ENCODE measurements at places on chromosomes 1 and 21. TPM values are rescaled to one million over a fixed set of nuclear protein-coding genes. Genes with fewer than 3 reads are reported as not detected.
A peak's percentile ranks its signal among the peaks of the same experiment; 100 is the strongest.

DNA sequence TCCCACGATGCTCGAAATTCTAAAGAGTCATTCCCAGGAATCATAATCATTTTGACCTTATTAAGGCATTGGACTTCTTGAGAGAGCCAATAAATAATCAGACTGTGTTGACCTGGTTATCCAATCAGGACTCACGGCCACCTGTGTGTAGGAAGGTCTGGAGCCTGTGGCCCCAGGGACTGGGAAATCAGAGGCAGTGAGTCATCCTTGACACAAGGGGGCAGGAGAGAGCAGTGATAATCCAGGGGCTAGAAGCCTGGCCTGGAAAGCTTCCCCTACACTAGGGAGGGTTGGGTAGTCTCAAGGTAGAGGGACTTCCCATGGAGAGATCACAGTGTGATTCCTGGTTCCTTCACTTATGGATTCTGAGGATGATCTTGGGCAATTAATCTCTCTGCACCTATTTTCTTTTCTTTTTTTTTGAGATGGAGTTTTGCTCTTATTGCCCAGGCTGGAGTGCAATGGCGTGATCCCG lies 4.7 kb downstream of the MR1 start:
- DNase-seq = no peak

The MAP3K21 gene
- polyA plus RNA-seq = 33.0 TPM

DNA sequence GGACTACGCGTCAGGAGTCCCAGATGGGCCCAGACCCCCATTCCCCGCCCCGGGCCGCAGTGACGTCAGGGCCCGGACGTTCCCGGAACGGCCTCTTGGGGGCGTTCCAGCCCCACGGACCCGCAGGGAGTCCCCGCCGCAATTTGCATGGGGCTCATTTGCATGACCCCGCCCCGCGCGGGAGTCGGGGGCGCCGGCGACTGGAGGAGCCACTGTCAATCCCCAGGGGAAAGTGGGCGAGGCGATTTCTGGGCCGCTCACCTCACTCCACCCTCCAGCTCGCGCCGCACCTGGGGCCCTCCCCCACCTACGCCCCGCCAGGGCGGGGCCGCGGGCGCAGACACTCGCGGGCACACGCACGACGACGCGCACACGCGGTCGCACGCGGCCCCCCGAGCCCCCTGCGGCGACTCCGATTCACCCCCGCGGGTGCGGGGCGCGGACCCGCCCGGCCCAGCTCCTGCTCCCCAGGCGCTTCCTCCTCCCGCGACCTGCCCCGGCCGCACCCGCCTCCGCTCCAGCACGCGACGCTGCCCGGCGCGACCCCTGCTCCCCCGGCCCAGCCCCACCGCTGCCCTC lies 13.2 kb downstream of the AGRN start:
- DNase-seq = peak; percentile 78

The AIM2 gene
- not detected for polyA plus RNA-seq

The BLACAT1 gene
- 3.1 TPM for polyA plus RNA-seq

GRCh38 chr1:87505391-87505983 lies 176.8 kb downstream of the LMO4 start:
- DNase-seq = no peak

The CTH gene
- 11.8 TPM for polyA plus RNA-seq

DNA sequence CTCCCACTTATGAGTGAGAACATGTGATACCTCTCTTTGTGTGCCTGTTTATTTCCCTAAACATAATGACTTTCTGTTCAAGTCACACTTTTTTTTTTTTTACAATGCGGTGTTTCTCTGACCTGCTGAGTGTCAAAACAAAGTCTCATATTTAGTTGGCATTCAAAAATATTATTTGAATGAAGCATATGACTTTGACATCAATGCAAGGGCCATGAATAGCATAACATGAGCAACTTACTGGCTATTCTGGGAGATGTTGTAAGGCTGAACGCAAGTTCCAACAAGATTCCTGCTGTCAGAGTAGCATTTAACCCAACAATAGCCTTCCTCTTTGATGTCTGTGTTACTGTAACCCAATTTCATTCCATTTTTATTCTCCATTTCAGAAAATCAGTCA lies 2.0 kb upstream of the KRTAP19-1 start:
- DNase-seq = no peak

The LCE2B gene
- not detected for polyA plus RNA-seq

- no peak for DNase-seq
Measured at GRCh38 chr1:44275991-44276405, 62.7 kb downstream of the DMAP1 start.

DNA sequence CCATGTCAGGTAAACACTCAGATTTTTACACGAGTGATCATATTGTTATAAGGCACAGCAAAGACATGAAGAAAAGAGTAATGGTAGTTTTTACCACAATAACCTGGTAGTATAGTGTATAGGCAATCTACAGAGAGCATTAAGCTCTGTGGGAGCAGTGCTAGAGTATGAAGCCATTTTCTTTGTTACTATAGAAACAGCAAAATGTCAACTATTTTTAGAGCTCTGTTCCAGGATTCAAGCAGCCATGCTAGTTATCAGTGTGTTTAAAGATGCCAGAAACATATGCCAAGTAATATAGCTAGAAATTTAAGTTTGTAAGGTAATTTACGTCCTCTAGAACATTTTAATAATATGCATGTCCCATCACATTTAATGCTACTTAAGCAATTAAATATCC lies 77.6 kb upstream of the RGS18 start:
- DNase-seq = no peak

The GUCA2A gene
- not detected for polyA plus RNA-seq

DNA sequence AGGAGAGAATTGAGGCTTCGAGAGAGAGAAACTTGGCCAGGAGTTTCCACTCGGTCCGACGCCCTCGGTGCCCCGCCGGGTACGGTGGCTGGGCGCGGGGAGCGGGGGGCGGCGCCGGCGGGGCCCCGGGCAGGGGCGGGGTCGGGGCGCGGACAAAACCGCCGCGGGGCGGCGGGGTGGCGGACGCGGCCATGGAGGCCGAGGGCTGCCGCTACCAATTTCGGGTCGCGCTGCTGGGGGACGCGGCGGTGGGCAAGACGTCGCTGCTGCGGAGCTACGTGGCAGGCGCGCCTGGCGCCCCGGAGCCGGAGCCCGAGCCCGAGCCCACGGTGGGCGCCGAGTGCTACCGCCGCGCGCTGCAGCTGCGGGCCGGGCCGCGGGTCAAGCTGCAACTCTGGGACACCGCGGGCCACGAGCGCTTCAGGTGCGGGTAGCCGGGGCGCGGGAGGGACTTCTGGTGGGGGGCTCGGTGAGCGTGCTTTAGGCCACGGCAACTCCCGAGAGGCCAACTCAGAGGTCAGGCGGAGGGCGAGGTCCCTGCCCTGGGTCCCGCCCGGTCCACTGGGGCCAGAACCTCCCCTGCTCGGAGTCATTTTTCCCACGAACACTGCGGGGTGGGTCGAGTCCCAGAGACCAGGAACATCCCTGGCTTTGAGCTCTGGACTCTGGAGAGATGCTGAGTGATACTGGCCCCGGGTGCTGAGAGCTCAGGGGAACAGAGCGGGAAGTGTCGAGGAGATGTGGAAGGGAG lies 431 bp downstream of the RAB42 start:
- no peak for DNase-seq

The TMEM59 gene
- 331 TPM for polyA plus RNA-seq

DNA sequence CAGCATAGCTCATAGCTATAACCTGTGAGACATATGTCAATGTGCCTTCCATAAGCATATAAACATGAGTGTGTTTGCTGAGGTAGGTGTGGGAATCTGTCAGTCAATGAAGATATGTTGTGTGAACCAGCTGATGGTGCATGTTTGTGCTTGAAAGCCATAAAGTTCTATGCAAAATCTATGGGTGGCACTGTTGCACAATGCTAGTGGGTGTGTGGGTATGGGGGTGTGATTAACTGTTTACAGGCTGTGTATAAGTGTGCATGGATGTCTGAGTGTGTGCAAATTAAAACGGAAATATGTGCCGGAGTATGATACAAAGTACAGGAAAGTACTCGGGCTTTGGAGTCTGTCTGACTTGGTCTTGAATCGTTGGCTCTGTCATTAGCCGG lies 1.0 kb upstream of the ATP2B4 start:
- DNase-seq = no peak

DNA sequence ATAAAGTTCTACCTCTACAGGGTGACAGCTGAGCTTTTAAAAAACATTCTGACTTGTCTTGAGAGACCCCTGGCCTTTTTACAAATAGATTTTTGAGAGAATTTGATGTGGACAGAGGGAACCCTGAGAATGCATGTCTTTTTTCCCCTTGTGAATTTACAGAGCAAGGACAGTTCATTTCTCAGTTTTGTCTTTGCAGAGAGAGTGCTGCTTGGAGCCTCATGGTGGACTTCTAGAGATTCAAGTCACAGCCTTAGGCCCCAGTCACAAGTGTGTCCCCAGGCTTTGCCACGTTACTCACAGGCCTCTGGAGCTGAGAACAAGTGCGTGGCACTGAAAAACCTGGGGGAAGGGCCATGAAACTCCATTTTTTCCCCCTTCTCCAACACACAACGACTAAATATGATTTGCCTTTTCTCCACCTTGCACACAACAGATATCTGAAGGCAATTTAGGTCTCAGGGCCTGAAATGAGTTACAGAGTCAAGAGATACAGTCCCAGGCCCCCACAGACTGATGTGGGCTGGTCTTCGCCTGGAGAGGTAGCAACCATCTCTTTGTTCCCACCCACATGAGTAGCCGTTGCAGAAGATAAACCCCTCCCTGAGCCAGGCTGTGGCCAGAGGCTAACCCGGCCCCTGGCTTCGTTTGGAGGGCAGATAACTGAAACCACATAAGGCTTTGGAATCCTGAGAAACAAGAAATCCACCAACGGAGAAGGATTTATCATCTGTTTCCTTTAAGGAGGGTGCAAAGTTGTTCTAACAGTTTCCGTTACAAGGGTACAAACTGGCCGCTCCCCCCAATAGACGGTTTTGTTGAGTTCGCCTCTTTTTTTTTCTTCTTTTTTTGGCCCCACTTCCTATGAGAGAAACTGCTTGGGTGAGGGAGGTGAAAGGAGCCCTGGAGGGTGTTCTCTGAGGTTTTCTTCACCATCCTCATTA lies 1.0 kb upstream of the PIGV start:
- no peak for DNase-seq

DNA sequence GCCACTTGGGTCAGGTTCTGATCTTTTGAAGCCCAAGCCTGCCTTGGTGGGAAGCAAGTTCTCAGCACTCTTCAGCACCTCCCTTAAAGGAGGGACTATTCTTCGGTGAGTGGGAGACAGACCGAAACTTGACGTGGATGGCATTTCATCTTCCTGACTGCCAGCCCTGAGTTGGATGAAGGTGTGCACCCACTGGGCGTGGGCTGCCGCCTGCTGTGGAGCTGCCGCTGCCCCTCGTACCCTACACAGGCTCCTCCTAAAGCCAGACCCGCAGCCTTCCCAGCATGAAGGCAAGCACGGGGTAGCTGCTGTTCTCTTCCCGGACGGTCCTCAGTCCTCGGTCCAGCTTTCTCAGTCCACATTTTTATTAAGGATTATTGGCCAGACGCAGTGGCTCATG lies 84.2 kb downstream of the SLC66A1 start:
- DNase-seq = no peak

DNA sequence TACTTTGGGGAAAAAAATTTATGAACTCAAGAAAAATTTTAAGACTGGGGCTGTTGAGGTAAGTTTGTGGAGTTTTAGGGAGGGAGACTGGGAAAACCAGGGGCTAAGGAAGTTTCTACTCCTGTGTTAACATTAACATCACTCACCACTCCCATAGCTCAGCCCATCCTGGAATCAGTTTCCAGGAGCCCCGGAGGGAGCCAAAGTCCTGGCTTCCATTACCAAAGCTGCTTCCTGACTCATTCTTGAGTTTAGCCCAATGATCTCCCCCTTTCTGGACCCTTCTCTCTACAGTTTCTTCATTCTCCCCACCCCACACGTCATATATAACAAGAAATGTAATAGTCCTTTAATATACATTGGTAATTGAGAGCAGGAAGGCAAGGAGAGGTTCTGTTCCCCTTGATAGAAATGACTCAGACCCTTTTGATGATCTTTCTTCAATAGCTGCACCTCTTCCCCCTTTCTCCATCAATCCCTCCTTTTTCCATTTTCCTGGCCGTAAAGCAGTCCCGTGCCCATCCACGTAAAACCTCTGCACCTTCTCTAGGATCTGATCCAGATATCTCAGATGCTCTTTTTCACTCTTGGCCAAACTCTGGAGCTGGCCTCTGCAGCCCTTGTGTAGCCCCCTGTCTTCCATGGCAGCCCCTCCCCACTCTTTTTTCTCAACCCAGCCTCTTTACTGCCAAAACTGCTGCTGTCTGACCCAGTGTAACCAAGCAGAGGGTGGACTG lies 4.6 kb upstream of the PIAS3 start:
- no peak for DNase-seq

DNA sequence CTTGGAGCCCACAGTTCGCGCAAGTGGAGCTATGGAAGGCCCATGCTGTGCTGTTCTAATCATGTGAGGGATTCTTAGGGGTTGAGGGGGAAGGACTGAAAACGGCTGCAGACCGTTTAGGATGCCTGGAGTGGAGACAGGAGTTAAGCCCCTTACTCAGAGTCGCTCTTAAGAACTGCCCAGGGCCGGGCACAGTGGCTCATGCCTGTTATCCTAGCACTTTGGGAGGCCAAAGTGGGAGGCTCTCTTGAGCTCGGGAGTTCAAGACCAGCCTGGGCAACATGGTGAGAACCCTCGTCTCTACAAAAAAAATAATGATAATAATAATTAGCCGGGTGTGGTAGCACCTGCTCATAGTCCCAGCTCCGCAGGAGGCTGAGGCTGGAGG lies 1.1 kb downstream of the ZNF672 start:
- DNase-seq = no peak

DNA sequence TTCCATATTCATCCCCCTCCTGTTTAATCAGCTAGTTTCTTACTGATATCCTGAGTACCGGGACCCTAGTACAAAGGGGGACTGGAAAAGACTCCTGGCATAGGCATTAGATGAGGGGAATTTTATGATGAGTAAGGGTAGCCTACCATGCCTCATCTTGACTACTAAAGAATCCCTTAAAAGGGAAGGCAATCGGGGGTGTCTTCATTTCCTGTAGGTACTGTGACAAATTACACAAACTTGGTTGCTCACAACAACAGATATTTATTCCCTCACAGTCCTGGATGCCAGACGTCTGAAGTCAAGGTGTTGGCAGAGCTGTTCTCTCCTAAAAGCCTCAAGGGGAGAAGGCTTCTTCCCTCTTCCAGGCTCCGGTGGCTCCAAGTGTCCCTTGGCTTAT lies 28.9 kb upstream of the RUNX1 start:
- no peak for DNase-seq

GRCh38 chr1:6704746-6705145 lies 3.1 kb upstream of the DNAJC11 start:
- no peak for DNase-seq

Data from renal cortex interstitium (tissue), 15 donors.